ENCODE measurements at places on chromosomes 6 and 20.

- no peak for DNase-seq
Measured at GRCh38 chr6:130681028-130681427, 146.2 kb upstream of the SMLR1 start.

DNA sequence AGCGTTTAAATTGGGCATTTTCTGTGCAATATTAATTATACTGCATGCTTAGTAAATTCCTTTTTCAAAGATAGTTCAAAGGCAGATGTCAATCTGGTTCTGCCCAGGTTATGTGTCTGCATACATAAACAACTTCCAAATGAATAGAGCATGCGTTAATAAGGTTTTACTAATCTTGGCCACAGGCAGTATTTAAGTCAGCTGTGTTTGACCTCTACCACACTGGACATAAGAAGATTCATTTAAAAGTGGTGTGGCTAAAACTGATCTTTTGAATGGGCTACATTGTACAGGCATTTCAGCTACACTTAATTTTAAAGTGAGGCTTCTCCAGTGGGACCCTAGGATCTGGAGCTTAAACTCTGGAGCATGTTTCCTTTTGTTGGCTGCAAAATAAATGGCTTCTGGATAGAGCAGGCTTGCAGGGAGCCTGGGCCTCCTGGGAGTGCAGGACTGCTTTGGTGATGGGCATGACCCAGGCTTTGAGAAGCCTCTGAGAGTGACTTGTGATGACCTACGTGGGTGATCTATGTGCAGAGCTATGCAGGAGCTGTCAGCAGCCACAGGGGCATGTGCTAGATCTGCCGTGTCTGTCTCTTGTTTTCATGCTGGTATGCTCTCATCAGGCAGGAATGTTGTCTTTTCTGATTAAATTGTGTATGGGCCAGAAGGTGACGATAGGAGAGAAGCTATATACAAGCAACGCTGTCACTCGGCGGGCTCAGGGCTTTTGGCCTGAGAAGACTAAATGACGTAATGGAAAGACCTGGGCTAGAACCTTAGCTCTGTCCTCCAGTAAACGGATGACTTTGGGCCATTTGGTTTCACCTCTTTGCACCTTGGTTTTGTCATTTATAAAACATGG lies 331.2 kb downstream of the QKI start:
- no peak for DNase-seq

GRCh38 chr6:39758905-39759605 lies 33.1 kb upstream of the DAAM2 start:
- no peak for DNase-seq

GRCh38 chr20:43839793-43840199 lies 74.9 kb upstream of the TOX2 start:
- DNase-seq = no peak

DNA sequence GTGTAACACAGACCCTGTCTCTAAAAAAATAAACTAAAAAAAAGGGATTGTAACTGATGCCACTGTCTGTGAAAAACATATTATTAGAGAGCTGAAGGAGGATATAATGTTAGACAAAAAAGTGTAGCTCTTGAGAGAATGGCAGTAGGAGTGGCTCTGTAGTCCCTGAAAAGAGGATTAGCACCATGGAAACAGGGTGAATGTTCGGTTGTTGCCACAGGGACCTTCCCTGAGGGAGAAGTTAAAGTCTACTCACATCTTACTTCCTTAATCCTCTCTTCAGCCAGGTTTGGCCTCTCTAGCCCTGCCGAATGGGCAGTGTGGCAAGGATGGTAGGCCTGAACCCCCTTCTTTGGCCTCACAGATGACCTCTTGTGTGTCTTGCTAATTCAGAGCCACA lies 12.1 kb downstream of the SCAND1 start:
- no peak for DNase-seq

- no peak for DNase-seq
Measured at GRCh38 chr20:53960579-53961272, 109.7 kb downstream of the BCAS1 start.

DNA sequence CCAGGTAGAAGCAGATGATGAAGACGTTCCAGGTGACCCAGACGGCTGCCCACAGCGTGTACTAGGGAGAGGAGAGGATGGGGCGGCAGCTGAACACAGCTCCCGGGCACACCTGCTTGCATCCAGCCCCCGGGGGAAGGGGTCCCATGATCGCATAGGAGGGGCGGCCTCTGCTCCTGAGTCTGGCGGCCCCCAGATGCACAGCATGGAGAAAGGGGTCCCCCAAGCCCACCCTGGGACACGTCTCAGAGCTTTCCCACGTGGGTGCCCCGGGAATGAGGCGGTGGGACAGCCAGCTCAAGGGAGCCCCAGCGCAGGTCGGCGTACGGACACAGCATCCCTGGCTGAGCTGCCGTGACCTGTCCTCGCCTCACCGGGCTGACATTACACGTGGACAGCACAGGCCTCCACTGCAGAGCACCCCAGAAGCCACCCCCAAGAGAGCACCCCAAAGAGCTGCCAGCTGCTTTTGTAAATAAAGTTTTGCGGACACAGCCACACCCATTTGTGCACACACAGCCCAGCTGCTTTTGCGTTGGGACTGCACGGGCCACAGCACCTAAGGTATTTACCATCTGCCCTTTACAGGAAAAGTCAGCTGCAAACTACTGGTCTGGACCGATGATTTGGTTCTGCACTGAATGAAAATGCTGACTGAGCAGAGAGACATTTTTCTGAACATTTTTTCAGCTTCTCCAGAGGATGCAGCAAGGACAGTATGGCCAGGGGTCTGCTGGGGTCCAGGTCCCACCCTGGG lies 5.2 kb downstream of the NKAIN4 start:
- DNase-seq = no peak

DNA sequence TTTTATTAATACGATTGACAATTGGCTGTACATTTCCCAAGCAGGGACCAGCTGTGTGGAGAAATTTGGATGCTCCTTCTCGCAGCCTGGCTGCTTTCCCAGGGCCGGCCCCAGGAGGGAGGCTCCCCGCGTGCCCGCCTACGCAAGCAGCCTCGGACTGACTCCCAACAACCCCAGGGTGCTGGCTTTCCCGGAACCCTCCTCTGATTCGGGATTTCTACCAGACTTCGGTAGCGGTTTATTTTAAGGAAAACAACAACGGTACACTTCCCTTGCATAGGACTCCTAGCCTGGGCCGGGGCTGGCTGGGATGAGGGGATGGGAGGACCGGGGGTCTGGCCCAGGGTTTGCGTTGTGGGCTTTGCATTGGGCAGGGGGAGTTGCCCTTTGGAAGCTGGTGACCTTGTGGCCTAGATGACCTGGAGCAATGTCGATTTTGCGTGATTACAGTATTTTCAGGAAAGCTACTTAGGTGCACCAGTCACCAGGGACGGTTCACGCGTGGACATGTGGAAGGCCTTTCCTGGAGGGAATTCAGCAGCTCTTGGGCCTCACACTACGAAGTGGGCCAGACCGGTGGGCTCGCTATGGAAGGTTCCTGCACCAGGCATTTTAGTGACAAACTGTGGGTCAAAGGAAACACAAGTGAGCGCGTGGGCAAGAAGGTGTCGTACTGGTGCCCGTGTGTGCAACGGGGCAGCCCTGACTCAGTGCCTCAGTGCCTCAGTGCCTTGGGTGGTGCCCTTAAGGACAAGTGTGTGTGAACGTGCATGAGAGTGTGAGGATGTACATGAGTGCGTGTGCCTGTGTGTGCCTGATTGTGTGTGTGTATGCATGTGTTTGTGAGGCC lies 20.7 kb upstream of the PHACTR3 start:
- no peak for DNase-seq

- DNase-seq = no peak
Measured at GRCh38 chr20:23179766-23180403, 93.8 kb upstream of the CD93 start.
